ENCODE measurements at places on chromosomes 1 and 21.

- DNase-seq: no peak
These were observed 20.8 kb downstream of the TMCO1 start for GRCh38 chr1:165747632-165748447.

- DNase-seq: no peak
These were observed 212.0 kb downstream of the NTNG1 start for GRCh38 chr1:107352850-107353249.

GRCh38 chr1:170593173-170594011 is 61.4 kb downstream of the GORAB start:
- no peak for DNase-seq

- no peak for DNase-seq
These were observed 52.6 kb upstream of the RC3H1 start for GRCh38 chr1:174074757-174075156.

GRCh38 chr1:211527888-211528287 is 35.9 kb upstream of the RD3 start:
- DNase-seq: no peak

GRCh38 chr1:85943526-85943925 is 213.0 kb downstream of the COL24A1 start:
- DNase-seq: no peak

DNA sequence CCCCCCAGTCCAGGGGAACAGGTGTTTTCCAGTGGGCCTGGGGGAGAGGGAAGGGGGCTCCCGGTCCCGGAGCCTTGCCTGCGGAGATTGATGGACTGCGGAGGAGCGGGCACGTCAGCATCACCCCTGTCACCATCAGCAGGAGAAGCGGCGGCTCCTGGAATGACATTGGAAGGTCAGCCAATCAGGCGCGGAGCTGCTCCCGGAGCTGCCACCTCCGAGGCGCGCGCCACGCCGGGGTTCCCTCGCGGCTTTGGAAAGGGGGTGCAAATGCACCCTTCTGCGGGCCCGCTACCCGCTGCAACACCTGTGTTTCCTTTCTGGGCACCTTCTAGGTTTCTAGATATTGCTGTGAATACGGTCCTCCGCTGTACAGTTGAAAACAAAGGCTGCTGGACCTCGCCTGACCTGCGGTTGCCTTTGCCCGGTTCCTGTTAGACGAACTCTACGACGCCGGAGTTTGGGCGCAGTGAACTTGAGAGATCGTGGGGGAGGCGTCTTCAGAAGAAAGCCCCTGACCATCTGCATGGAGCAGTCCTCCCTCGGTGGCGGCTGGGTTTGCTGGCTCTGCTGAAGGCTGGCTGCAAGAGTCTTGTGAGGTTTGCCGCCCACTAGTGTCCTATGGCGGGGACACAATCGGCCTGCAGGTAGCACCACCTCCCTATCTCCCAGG is 5.3 kb downstream of the DSCAM start:
- peak; percentile 58 for DNase-seq

GRCh38 chr1:15178571-15179484 is 25.3 kb downstream of the TMEM51 start:
- DNase-seq: no peak

DNA sequence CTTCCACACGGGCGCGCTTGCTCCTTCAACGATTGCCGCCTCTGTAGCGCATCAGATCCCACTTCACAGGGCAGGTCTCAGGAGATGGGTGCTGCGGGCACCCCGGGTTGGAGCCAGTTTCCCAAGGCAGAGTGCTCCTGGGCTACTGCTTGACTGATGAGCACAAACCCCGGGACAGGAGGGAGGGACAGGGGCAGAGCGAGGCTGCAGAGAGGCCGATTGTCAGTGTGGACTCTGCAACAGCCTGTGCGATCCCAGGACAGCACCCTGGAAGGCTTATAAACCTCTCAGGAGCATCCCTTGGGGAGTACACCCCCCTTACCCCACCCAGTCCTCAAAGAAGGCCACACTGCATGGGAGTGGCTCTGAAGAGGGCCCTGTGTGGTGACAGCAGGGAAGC is 28.0 kb upstream of the BACE2 start:
- no peak for DNase-seq

- DNase-seq: no peak
These were observed 25.2 kb downstream of the MAGI3 start for GRCh38 chr1:113415310-113416070.

- no peak for DNase-seq
These were observed 5.8 kb downstream of the SHISA4 start for GRCh38 chr1:201894343-201895119.

DNA sequence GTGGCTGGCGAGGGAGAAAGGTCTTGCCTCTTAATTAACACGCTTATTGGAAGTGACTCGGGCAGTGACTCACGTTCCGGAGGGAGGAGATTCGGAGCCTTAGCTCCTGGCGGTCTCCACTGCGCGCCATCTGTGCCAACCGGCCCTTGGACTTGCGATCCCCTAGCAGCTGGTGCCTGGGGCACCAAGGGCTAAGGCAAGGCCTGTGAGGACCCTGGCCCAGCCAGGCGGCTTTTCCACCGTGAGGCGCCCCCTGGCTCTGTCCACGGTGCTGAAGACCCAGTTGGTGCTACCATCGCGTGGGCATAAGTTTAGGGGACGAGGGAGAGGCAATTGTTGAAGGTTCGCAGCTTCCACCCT is 1.3 kb upstream of the SYT6 start:
- no peak for DNase-seq

DNA sequence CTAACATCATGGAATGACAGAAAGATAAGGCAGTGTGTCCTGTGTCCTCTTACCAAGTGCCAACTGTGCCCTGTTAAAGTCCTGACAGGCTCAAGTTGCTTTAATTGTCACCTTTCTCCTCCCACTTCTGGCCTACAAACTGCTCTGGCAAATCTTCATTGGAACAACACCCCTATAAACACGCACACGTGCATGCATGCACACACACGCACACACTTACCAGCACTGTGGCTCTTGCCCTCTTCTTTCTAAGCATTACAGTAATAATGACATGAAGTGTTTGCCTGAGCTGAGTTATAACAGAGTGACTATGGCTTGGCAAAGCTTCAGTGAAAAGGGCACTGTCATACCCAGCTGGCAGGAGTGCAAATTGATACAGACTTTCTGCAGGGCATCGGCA is 82.3 kb upstream of the SYT6 start:
- DNase-seq: no peak

- DNase-seq: no peak
These were observed 86.8 kb upstream of the PLPPR4 start for GRCh38 chr1:99177465-99177864.

GRCh38 chr21:27806281-27806680 is 839.4 kb upstream of the ADAMTS5 start:
- DNase-seq: no peak

DNA sequence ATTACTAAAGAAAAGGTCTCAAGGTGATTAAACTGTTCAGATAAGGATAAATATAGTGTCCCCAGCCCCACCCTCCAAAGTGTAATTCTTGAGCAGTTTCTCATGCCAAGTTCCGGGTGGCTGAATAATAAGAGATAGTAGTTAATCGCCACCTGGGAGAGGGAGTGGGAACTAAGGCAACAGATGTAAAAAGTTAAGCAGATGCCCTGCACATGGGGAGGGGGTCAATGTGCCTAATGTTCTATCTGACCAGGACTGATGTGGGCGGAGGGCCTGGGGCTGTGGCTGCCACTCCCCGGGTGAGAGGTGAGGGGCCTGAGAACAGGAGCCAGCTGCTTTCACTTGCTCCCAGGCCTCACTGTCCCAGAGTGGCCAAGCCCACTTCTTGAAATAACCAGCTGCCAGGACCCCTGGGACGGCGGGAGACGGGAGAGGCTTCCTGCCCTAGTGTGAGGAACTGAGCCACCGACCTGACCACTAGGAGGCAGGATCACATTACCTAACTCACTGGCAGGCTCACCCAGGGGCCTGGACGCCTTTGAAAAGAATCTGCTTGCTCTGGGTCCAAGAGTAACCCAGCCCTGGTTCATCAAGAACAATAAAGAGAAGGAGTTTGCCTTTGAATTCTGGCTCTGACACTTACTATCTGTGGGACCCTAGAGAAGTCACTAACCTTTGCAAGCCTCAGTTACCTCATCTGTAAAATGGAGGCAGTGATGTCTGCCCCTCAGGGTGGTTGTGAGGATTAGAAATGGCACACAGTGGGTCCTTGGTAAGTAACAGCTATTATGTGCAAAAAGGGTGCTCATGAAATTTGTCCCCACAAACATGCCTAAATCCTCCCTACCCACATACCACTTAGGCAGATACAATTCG is 179.2 kb downstream of the ATG4C start:
- no peak for DNase-seq

- no peak for DNase-seq
These were observed 601 bp downstream of the FAM131C start for GRCh38 chr1:16072616-16073484.

DNA sequence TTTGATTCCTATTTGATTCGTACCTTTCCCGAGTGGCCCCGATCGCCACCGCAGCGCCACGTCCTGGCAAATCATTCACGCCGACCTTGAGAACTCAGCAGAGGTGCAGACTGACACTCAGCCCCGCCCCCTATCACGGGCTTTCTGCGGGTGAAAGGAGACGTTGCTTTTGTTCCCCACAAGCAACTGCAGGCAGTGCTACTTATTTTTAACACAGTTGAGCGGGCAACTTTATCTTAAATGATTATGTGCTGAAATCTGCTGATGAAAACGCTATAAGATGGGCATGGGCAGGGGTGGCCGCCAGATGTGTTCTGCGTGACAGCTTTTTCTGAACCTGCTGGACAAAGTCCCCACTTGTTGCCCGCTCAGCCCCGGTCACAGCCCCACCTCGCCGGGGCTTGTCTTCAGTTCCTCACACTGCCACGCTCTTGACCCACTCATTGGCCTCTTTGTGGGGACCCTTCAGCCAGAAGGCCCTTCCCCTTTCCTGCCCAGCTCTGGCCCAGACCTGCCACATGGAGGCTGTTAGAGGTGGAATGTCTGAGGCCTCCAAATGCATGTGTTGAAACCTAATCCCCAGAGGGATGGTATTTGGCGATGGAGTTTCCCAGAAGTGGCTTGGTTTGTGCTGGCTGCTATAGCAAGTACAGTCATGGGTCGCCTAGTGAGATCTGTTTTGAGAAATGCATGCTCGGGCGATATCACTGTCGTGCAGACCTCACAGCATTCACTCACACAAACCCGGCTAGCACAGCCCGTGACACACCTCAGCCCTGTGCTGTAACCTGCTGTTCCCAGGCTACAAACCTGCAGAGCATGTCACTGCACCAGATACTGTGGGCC is 15.7 kb upstream of the PDXK start:
- no peak for DNase-seq

GRCh38 chr1:59323879-59324278 is 27.0 kb downstream of the FGGY start:
- DNase-seq: no peak
